ENCODE measurements at places on chromosomes 1 and 21. TPM values are rescaled to one million over a fixed set of nuclear protein-coding genes. Genes with fewer than 3 reads are reported as not detected.

The SYT14 gene
- total RNA-seq = not detected

The FLG gene
- total RNA-seq = not detected

The POU3F1 gene
- total RNA-seq = not detected

The GSTM2 gene
- total RNA-seq = 219 TPM

The CHODL gene
- not detected for total RNA-seq

The BRINP3 gene
- total RNA-seq = not detected

The CFHR2 gene
- total RNA-seq = not detected

The TNFRSF25 gene
- 21.4 TPM for total RNA-seq

The SYTL1 gene
- total RNA-seq = 23.2 TPM

DNA sequence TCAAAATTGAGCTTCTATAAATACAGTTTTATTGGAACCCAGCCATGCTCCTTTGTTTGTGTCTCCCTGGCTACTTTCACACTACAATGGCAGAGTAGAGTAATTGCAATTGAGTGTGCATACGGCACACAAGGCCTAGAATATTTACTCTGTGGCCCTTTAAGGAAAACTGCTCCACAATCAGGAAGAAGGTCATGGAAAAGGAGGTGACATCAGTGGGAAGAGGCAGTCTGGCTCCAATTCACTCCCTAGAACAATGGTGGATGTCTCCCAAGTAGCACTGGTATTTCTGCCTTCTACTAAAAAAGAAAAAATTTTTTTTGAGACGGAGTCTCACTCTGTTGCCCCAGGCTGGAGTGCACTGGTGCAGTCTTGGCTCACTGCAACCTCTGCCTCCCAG is 51.3 kb downstream of the KRTAP19-8 start:
- no peak for DNase-seq

DNA sequence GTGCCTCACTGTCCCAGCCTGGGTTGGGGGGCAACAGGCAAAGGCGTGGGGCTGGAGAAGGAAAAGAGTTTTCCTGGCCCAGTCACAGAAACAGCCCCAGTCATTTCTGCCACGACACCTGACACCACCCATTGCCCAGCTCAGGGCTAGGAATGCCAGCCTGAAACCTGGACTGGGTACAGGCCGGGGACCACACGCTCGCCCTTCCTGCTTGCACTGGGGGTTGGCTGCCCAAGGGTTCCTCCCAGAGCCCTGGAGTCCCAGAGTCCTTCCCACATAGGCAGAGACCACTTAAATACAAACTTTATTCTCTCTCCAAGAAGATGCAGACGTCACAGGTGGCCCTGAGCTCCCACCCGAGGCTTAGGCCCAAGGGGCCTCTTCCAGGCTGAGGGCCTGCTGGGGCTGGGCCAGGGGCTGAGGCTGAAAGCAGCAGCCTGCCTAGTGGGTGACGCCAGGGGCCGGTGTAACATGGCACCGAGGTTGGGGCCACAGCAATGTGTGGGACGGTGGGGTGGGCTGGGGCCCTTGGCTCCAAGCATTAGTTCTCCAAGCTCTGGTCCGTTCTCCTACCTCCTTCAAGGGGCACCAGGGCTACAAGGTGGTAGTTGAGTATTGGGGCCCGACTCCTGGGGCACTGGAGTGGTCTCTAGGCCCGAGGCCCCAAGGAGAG is 1.6 kb downstream of the TMEM52 start:
- no peak for DNase-seq

DNA sequence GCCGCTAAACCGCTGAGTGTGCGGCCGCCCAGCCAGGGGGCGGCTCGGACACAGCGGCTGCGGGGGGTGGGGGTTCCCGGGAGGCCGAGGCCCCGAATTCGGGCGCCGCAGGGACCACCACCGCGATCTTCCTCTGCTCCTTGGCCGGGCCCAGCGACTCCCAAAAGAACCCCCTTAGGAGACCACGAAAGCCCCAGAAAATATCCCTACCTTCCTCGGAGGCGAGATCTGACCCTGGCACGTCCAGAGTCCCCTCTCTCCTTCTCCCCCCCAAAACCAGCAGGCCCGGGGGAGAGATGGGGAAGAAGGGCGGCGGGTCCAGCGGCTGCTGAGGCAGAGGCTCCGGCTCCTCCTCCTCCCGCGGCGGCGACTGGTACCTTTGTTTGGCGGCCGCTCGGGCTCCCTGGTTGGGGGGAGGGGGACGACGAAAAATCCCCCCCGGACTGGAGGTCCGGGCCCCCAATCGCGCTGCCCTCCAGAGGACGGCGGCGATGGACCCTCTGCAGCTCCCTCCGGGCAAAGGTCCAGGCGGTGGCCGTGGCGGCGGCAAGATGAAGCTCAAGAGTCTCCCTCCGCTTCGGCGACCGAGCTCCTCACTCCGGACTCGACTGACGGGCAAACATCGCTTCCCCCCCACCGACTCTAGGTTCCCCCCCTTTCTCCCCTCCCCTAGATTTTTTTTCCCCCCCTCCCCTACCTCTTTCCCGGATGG is at the start of gene ARID4B:
Gene ARID4B, minus strand, starts transcription at position 621 of the 712 bp plus-strand sequence. CDS start 1,260 bp downstream, outside the sequence.
- peak; percentile 83 for DNase-seq

- DNase-seq = peak; percentile 94
These were observed 11.7 kb upstream of the S100A11 start for GRCh38 chr1:152048416-152049009.

DNA sequence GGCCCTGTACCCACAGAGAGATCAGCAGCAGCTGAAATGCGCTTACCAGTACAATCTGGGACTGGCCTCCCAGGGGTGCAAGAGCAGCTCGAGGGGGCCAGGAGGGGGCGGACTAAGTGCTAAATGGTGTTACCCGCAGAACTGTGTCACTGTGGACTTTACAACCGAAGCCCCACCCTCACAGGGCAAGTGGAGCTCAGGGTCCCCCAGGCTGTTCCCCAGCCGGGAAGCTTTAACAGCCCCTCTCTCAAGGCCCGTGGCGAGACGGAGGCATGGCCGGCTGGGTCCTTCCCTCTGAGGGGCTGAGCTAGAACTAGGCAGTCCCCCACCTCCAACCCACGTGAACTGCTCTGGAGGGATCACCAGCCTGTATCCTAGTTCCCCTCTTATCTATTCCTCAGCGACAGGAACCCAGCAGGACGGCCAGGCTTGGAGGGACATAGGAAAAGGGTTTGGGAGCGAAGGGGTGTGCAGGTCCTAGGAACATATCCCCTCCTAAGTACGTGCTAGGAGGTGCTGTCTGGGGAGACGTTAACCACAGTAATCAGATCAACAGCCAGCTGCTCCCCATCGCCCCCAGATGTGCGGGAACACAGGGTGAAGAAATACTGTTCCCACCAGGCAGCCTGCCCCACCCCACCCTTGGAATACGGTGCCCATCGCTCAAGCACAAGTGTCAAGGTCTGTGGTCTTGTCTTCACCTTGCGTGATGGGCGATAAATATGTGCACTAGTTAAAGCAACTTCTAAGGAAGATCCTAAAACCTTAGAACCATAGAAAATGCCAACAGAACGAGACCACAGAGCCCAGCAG is 24.4 kb downstream of the ZBTB17 start:
- DNase-seq = peak; percentile 47

DNA sequence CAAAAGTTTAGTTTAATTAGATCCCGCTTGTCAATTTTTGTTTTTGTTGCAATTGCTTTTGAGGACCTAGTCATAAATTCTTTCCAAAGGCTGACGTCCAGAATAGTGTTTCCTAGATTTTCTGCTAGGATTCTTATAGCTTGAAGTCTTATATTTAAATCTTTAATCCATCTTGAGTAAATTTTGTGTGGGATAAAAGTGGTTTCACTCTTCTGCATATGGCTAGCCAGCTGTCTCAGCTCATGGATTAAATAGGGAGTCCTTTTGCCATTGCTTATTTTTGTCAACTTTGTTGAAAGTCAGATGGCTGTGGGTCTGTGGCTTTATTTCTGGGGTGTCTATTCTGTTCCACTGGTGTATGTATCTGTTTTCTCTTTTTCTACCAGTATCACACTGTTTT is 801.3 kb upstream of the ADGRL4 start:
- DNase-seq = no peak

- no peak for DNase-seq
These were observed 150.3 kb downstream of the DHRS3 start for GRCh38 chr1:12467570-12468286.

DNA sequence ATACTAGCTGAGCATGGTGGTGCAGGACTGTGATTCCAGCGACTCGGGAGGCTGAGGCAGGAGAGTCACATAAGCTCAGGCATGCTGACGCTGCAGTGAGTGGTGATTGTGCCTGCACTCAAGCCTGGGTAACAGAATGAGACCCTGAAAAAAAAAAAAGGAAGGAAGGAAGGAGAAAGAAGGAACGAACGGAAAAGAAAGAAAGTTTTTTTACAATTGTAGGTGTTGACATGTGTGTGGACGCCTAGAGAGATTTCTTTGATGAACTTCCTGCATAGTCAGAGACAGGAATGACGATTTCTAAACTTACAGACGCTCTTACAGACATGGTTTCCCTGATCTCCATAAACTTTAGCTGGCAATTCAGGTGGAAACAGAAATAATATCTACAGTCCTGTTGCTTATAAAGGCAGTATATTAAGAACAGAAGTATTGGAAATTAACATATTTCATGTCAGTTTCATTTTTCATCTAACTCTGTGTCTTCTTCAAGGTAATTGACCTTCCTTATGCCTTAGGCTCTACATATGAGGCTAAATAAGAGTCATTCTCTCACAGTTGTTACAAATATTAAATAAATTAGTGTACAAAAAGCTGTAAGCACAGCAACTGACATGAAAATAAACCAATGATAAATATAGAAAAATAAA is 4.1 kb downstream of the SAMSN1 start:
- DNase-seq = no peak

DNA sequence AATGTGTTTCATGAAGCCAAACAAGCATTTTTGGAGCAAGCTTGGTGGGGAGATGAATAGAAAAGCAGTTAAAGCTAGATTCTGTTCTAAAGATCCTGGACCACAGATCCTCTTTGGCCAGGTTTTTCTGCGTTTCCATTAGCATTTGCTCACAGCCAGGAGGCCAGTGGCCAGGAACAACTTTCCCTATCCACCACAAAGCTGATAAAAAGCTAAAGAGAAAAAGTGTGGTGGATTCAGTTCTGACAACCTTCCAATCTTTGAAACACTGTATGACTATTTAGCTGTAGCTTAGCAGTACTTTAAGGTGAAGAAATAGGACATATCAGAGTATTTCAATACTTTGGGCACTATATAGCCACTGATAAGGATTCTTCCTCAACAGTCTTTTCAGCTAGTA is 3.0 kb upstream of the NEK7 start:
- no peak for DNase-seq

GRCh38 chr1:193115629-193116227 is 6.1 kb upstream of the CDC73 start:
- no peak for DNase-seq

DNA sequence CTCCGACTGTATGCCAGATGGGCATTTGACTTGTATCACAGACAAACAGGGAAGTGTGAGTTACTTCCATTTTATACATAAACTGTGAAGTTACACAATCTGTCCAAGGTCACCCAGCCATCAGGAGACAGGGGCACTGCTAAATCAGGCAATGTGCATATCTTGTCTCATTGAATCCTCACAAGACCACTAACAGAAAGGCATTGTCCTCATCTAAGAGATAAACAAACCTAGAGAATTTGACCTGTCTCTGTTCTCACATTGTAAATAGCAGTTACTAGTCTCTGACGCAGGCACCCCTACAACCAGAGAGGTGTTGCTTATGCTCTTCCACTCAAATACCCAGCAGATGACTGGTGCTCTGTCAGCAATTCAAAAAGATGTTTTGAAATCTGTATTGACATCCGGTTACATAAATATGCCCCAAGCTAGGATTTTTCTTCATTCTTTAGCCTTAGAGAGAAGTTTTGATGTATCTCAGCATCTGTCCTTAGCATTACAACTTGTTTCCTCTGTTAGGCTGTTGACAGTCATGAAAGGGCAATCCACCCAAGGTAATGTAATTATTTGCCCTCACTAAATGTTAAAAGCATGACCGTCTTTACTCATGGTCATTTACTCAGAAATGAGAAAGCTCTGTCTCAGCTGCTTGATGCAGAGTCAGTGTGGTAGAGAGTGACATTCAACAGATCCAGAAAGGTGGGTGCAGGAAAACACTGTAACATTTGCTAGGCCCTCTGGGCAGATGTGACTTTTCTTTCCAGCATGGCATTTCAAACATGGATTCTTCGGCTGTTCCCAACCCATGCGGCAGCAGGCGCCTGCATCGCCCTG is 51.9 kb upstream of the ZNF326 start:
- DNase-seq = no peak

DNA sequence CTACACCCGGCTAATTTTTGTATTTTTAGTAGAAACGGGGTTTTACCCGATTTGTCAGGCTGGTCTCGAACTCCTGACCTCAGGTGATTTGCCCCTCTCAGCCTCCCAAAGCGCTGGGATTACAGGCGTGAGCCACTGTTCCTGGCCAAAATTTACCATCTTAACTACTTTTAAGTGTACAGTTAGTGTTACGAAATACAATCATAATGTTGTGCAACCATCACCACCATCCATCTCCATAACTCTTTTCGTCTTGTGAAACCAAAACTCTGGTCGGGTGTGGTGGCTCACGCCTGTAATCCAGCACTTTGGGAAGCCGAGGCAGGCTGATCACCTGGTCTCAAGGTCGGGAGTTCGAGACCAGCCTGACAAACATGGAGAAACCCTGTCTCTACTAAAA is 14.1 kb upstream of the ZBTB40 start:
- DNase-seq = no peak

GRCh38 chr1:27099587-27100334 is 55.2 kb downstream of the SLC9A1 start:
- DNase-seq = peak; percentile 89

- DNase-seq = no peak
These were observed 37.3 kb downstream of the CDCP2 start for GRCh38 chr1:54115520-54115919.

GRCh38 chr21:33388188-33388587 is 15.0 kb upstream of the IFNGR2 start:
- no peak for DNase-seq

DNA sequence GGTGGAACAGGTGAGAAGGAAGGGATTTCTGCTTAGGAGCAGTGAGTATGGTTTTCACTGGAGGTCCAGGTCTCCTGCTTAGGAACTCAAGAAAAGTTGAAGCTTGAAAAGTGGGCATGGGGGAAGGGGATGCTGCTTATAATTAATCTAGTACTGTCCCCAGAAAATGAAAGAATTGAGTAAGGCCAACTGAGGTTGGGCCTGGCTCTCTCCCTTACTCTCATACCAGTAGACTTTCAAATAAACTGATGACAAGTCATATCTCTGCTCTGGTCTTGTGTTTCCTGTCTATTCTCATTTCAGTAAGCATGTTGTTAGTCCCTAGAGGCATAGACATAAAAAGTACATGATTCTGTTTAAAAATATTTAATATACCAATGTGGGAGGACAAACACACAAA is 26.4 kb downstream of the CD48 start:
- DNase-seq = no peak

GRCh38 chr1:100038660-100039287 is 69.0 kb downstream of the SLC35A3 start:
- peak; percentile 90 for DNase-seq

DNA sequence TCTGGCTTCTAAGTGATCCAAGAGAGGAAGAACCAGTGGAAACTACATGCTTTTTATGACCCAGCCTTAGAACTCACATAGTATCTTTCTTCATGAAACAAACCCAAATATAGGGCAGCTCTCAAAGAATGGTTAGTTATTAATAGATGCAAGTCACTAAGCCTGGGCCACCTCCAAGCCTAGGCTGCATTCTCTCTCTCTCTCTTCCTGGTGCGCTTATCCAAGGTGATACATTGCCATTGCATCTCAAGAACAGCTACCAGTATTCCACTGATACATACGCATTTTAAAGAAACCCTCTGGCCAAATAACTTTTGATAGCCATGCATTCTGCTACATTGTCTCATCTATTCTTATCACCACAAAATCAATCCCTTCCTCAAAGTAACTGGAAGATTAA is 455.6 kb upstream of the ADGRL2 start:
- DNase-seq = no peak
